ENCODE measurements at places on chromosomes 16 and 17. TPM values are rescaled to one million over a fixed set of nuclear protein-coding genes. Genes with fewer than 3 reads are reported as not detected.

ARMC7 gene
- polyA plus RNA-seq = 0.57 TPM

CLEC18A gene
- not detected for polyA plus RNA-seq

AXIN1 gene
- 5.2 TPM for polyA plus RNA-seq

- DNase-seq = no peak
These were observed 156.4 kb downstream of the HS3ST2 start for GRCh38 chr16:22970209-22970865.

DNA sequence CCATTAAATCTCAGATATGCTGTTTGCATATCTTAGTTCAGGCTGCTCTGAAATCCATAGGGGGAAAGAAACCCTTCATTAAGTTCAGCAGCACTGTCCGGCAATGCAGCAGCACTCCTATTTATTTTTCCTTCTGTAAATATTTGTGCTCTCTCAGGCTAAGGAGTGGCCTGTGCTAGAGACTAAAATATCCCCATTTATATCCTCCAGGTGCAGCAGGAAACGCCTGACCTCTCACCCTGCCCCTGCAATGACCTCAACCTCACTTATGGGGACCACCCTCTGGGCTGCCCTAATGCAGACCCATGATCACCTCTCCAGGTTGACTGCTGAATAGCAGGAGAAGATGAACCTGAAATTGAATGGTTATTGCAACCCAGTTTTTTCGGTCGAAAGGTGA is 165.0 kb upstream of the ELAC2 start:
- DNase-seq = no peak

- DNase-seq = no peak
These were observed 16.5 kb upstream of the CLEC3A start for GRCh38 chr16:78005881-78006280.

DNA sequence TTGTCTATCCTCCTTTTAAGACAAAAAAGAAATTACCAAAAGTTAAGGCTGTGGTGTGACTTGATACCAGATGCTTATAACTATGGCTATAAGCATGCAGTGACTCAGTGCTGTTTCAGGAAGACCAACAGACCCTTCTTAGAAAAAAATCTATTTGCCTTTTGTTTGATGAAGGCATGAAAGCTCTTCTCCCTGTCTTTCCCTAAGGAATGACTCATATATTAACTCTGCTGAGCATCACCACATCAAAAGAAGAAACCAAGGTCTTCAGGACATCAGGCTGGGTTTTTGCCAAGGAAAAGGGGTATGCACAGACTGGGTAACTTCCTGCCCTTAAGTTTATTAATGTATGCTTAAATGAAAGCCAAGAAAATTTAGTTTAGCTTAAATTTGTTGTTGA is 47.1 kb downstream of the VMP1 start:
- DNase-seq = no peak

GRCh38 chr16:20241321-20241720 is 86.0 kb downstream of the GP2 start:
- no peak for DNase-seq

Measured in immature natural killer cell (primary cell).